ENCODE measurements at places on chromosomes 16 and 17. TPM values are rescaled to one million over a fixed set of nuclear protein-coding genes. Genes with fewer than 3 reads are reported as not detected.
A peak's percentile ranks its signal among the peaks of the same experiment; 100 is the strongest.

- no peaks in the 10 kb centered on the region for H3K36me3 ChIP-seq
- H3K27ac ChIP-seq: no peak overlapping the region
- no peaks in the 10 kb centered on the region for H3K4me1 ChIP-seq
Observed at GRCh38 chr16:53769787-53770186, 65.8 kb downstream of the FTO start.

- no peak overlapping the region for H3K4me3 ChIP-seq
- no peaks in the 10 kb centered on the region for H3K4me1 ChIP-seq
- no peaks in the 10 kb centered on the region for H3K36me3 ChIP-seq
- H3K27me3 ChIP-seq: no peaks in the 10 kb centered on the region
- no peak overlapping the region for H3K27ac ChIP-seq
Observed at GRCh38 chr16:72434159-72434558, 262.2 kb upstream of the PMFBP1 start.

- peak overlapping the region; percentile 51 for H3K4me3 ChIP-seq
- peaks cover 98% of the 10 kb centered on the region for H3K27me3 ChIP-seq
- H3K27ac ChIP-seq: no peak overlapping the region
- no peak for DNase-seq
- no peaks in the 10 kb centered on the region for H3K36me3 ChIP-seq
- H3K4me1 ChIP-seq: no peaks in the 10 kb centered on the region
Observed at GRCh38 chr17:48596735-48597527, 3.4 kb upstream of the HOXB5 start.

DNA sequence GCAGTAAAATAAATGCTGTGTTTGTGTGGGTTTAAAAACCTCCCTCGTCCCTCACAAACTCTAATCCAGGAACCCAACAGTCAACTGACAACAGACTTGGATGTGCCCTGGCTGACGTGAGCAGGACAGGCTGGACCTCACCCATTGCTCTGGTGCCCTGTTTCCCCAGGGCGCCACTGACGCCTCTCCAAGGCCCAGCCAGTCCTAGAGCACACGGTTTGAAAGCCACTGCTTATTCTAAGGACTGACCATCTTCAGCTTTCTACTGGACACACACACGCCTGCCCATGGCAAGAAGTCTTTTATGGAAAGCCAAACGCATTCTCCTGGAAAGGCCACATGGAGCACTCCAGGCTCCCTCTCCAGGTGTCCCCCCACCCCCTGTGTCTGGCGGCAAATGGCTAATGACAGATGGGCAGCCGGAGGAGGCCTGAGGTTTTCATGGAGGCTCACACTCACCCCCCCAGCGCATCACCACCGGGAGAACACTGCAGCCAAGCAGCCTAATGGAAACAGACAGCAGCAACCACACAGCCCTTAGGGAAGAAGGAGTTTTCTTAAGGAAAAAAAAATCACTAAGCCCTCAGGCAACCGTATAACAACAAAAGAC lies 319.2 kb downstream of the SOX9 start:
- no peak overlapping the region for H3K4me3 ChIP-seq
- H3K4me1 ChIP-seq: no peaks in the 10 kb centered on the region
- H3K27me3 ChIP-seq: no peaks in the 10 kb centered on the region
- H3K27ac ChIP-seq: no peak overlapping the region

- no peak overlapping the region for H3K27ac ChIP-seq
- peak; percentile 71 for DNase-seq
- peaks cover 5% of the 10 kb centered on the region for H3K4me1 ChIP-seq
- no peaks in the 10 kb centered on the region for H3K36me3 ChIP-seq
Observed at GRCh38 chr17:49249292-49249794, 18.8 kb upstream of the PHOSPHO1 start.

DNA sequence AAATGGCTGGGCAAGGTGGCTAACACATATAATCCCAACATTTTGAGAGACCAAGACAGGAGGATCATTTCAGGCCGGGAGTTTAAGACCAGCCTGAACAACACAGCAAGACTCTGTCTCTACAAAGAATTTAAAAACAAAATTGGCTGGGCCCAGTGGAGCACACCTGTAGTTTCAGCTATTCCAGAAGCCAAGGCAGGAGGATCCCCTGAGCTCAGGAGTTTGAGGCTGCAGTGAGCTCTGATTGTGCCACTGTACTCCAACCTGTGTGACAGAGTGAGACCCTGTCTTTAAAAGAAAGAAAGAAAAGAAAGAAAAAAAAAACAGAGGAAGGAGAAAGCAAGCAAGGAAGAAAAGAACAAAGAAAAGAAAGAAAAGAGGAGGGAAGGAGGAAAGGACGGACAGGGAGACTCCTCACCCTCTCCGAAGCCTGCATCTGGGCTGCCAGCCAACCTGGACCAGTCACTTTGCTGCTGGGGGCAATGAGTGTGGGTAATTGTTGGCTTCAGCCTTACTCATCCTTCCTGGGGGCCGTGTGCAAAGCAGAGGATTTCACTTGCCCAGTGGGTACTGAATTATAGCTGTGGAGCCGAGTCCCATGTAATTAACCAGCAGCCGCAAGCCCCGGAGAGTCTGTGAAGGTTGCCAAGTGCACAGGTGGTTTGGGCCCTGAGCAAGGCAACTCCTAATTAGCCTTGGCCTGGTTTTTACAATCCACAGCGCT lies 6.7 kb upstream of the MT4 start:
- H3K27me3 ChIP-seq: peaks cover 10% of the 10 kb centered on the region
- H3K27ac ChIP-seq: no peak overlapping the region
- DNase-seq: no peak

Gene MRC2
- total RNA-seq: 20.6 TPM

Gene VTN
- total RNA-seq: 120 TPM
